Glutamatergic neuron (in vitro differentiated cells): ENCODE measurements at places on chromosomes 13 and 19.

- DNase-seq, result no peak
These were observed 4.6 kb downstream of the UBA2 start for GRCh38 chr19:34432797-34433196.

DNA sequence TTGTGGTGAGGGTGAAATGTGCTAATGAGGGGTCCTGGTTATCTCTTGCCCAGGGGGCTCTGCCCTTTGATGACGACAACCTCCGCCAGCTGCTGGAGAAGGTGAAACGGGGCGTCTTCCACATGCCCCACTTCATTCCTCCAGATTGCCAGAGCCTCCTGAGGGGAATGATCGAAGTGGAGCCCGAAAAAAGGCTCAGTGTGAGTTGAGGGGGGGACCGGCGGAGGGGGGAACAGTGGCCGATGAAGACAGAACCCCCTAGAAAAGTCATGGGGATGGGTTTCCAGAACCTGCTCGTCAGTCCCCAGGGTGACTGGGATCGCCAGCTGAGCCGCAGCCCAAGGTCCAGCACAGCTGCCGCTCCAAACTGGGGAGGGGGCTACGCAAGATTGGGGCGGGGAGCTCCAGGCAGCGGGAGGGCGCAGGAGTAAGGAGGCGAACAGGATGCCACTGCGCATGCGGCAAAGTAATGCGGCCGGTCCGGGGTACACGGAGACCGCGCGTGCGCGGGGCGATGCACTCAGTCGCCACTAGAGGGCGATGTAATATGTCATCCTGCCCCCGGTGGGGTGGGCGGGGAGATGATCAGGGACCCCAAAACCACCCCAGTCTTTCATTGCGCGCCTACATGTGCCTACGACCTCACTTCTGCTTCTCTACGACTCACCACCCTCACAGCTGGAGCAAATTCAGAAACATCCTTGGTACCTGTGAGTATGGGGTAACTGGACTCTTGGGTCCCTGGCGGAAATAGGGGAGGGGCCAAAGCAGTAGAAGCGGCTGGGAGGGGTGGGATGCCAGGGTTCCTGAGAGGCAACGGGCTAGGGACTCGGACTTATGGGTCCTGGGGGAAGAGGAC, 17.9 kb downstream of the BRSK1 start:
- DNase-seq, result peak; percentile 95

GRCh38 chr13:65909501-65909900, 1320.6 kb downstream of the PCDH9 start:
- no peak for DNase-seq

DNA sequence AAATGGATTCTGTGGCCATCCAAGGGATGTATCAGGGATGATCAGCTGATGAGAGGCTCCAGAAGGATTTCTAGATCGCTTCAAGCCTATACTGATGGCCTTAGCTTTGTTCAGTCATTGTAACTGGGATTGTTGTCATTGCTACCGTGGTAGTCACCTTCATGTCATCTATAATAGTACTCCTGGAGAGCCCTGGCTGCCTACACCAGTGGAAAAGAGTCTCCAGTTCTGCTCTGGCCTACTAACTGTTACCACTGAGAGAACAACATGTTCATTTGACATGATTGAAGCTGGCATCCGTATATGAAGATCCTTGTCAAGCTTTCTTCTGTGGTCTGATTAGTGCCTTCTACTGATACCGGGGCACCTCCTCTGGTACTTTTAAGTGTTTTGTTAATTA, 131.3 kb downstream of the B3GLCT start:
- no peak for DNase-seq

GRCh38 chr13:110714797-110715394, 1.4 kb downstream of the ING1 start:
- peak; percentile 67 for DNase-seq

GRCh38 chr19:19034204-19034624, 811 bp downstream of the ARMC6 start:
- DNase-seq, result peak; percentile 62

- DNase-seq, result no peak
These were observed 16.3 kb downstream of the DOCK9 start for GRCh38 chr13:98961503-98962105.

- no peak for DNase-seq
These were observed 56.9 kb downstream of the EDNRB start for GRCh38 chr13:77861741-77862140.

DNA sequence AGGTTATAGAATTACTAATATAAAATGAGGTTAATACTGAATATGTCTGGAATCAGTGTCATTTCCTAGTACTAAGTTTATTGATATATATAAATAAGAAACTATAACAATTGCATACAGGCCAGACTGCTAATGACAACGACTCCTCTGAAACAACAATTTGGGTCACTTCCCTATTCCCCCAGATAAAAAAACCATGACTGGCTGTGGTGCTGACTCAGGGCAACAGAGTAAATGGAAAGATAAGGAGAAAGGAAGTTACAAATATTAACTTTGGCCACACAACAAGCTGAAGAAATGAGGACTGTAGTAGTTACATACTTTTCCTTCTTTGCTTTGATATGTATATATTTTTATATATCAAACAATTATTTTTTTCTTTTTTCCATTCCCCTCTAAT, 263.7 kb upstream of the PCDH9 start:
- DNase-seq, result no peak

GRCh38 chr19:31118986-31119385, 230.2 kb downstream of the TSHZ3 start:
- DNase-seq, result no peak

- DNase-seq, result no peak
These were observed 35.3 kb upstream of the SACS start for GRCh38 chr13:23468811-23469210.

DNA sequence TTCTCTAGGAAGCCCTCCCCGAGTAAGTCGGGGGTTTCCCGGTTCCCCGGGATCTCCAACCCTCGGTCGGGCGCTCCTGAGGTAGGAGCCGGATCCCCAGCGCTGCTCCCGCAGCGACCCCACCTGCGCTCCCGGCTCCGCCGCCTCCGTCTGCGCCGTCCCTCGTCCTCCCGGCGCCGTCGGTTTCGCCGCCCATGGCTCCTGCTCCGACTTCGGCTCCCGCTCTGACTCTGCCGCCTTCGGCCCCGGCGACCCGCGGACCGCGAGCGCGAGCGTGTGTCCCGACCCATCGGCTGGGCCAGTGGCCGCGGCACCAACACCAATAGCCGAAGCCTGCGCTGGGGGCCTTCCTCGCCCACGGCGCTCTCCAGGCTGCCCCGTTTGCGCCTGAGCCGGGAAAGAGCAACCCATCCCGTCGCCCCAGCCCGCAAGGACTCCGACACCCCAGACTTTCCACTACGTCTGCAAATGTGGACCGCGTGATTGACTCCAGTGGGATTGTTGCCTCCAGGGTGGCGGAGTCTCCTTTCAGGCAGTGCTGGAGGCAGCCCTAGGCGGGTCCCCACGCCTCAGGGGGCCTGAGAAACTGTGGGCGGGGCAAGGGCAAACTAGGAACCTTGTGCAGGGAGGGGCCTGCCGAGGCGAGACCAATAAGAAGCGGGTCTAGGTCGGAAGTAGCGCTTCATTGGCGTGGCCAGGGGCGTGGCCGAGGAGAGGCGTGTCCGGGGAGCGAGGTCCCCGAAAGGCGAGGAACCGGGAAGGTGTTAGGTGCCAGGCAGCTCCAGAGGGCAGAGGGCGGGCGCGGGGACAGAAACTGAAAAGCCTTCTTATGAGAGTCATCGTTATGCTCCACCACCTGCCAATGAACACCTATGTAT, at the start of gene CACTIN:
CACTIN (minus strand) TSS at position 318 of the 878 bp plus-strand sequence; CDS start at position 290, 28 bp downstream.
- DNase-seq, result peak; percentile 98

DNA sequence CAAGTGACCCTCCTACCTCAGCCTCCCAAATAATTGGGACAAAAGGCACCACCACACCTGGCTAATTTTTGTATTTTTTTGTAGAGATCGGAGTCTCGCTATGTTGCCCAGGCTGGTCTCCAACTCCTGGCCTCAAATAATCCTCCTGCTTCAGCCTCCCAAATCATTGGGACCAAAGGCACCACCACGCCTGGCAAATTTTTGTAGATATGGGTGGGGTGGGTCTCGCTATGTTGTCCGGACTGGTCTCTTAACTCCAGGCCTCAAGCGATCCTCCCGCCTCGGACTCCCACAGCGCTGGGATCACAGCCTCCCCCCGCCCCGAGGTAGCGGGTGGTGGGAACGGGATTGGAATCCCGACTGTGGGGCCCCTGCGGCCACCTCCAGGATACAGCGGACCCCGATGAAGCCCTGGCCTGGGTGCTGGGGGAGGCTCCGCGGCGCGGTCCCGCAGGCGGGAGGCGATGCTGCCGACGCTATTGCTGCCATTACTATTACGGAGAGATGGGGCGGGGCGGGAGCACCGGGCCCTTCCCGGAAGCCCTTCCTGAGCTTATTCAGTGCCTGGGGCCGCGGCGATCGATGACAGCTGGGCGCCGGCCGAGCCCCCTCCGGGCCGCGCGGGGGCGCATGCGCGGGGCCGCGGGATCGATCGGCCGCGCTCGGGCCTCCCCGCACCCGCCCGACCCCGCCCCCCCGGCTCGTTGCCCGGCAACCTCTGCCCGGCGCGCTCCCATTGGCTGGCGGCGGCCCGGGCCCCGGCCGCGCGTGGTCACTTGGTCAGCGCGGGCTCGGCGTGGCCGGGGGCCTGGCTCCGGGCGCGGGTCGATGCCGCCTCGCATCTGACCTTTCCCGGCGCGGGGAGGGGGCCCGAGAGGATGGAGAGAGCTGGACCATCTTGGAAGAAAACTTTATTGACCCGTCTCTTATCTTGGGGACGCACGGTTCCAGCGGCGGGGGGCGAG, 27.9 kb upstream of the ONECUT3 start:
- DNase-seq, result peak; percentile 90

- DNase-seq, result no peak
These were observed 132.5 kb upstream of the ZNF91 start for GRCh38 chr19:23527797-23528196.

DNA sequence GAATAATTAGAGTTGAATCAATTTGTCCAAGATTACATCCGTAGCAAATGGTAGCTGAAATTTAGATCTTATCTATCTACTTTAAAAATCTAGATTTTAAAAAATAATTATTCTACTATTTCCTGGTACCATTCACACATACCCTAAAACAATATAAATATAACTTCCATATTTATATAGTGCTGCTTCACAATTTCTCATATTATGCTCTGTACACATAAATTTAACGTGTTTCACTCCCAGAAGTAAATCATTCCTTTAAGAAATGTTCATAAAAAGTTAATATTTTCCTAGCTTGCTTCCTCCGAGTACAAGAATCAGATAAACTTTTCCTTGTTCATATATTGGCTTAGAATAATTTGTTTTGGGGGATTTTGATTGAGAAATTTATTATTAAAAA, 857.0 kb upstream of the SPRY2 start:
- no peak for DNase-seq
